AG04449 (cell line): ENCODE measurements at places on chromosomes 12 and 14.

GRCh38 chr14:43369710-43370564 lies 1137.1 kb downstream of the FSCB start:
- no peak for DNase-seq

- DNase-seq, result no peak
Measured at GRCh38 chr14:71163842-71164629, 256.8 kb downstream of the PCNX1 start.

- DNase-seq, result no peak
Measured at GRCh38 chr12:78863482-78864402, 832 bp upstream of the SYT1 start.

DNA sequence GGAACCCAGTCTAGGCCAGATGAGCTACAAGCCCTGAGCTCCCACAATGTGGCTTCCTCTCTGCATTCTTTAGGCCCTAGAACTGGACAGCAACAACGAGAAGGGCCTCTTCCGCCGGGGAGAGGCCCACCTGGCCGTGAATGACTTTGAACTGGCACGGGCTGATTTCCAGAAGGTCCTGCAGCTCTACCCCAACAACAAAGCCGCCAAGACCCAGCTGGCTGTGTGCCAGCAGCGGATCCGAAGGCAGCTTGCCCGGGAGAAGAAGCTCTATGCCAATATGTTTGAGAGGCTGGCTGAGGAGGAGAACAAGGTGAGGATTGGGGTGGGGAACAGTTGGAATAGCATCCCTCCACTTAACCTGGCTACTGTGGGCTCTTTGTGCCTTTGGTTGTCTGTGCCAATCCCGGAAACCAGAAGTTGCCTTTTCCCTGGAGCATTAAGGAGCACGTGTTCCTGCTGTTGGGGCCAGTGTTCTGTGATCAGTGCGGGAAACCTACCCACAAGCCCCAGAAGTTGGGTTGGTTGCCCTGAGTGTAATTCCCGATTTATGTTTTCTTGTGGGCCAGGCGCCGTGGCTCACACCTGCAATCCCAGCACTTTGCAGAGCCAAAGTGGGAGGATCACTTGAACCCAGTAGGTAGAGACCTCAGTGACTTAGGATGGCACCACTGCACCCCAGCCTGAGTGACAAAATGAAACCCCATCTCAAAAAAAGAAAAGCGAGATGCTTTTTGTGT lies 6.4 kb downstream of the FKBP4 start:
- DNase-seq, result no peak

DNA sequence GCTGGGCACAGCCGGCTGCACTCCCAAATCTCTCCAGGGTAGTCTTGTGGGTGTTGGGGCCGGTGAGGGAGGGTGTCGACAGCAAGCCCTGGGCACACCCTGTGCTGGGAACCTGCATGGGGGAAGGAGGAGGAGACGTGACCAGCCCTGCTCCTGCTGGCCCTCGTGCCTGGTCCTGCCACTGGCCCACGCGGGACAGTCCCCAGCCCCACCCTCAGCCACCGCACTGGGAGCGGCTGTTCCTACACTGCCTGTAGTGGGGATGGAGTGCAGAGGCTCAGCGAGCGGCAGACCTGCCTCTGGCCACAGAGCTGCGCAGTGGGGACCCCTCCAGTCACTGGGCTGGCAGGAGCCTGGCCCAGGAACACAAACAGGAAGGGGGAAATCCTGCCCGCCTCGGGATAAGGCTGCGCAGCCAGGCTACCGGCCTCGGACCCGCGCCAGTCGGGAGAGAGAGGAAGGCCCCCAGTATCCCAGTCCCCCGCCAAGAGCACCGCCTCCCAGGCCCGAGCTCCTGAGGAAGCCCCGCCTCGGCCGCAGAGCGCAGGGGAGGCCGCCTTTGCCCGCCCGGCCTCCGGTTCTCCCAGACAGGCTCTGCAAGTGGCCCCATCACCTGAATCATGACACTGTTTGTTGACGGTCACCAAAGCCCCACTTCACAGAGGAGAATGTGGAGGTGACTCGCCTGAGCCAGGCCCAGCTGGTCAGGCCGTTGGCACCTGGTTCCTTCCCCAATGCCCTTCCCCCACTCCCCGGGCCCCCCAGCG lies 10.6 kb downstream of the AHNAK2 start:
- DNase-seq, result no peak

GRCh38 chr12:57764662-57765002 lies 2.2 kb downstream of the CYP27B1 start:
- DNase-seq, result no peak

DNA sequence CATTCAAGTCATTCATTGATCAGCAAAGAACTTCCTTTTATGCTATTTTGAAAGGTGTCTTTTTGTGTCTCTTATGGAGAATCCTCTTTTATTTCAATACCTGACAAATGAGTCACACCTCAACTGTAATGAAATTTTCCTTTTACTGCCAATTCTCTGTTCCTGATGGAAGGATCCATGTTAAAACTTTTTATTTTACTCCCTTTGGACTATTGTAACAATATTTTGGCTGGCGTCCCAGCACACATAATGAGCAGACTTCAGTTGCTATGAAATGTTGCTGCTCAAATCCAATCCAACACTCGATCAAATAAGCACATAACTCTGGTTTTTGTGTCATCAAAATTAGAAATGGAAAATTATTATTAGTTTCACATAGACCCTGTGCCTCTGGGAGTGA lies 21.9 kb upstream of the SLC15A5 start:
- DNase-seq, result no peak

- DNase-seq, result no peak
Measured at GRCh38 chr12:18971932-18972331, 157.6 kb upstream of the PLEKHA5 start.

GRCh38 chr12:86290615-86291014 lies 34.4 kb upstream of the MGAT4C start:
- no peak for DNase-seq

GRCh38 chr14:43116341-43116740 lies 1390.7 kb downstream of the FSCB start:
- DNase-seq, result no peak

DNA sequence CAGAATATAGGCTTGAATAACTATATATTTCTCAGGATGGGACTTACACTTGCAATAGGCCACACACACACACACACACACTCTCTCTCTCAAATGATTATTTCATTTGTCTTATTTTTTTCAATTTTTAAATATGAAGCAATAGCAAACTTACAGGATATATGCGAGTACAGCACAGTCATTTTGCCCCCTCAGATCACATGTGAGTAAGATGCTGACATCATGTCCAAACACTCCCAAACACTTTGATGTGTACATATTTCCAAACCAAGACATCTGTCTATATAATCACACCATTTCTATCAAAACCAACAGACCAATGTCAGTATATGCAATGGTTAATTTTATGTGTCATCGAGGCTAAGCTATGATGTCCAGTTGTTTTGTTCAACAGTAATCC lies 1535.9 kb upstream of the FLRT2 start:
- DNase-seq, result no peak

- no peak for DNase-seq
Measured at GRCh38 chr12:53267306-53267998, 647 bp upstream of the ESPL1 start.

DNA sequence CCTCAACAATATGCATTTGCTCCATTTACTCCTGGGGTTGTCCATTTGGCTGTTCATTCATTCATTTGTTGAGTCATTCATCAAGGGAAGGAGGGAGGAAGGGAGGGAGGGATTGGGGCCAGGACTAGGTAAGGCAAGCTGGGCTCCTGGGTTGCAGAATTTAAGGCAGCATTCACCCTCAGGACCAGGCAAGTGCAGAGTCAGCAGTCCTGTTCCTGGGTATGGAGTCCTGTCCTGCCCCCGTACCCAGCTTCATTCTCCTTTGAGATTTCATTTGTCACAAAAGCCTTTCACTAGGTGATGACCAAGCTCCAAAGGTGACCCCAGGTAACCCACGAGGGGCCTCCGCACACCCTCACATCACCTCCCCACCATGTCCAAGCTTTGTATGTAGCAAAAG lies 178.1 kb downstream of the CHST11 start:
- DNase-seq, result no peak

GRCh38 chr14:93103392-93104080 lies 12.2 kb downstream of the ITPK1 start:
- no peak for DNase-seq

DNA sequence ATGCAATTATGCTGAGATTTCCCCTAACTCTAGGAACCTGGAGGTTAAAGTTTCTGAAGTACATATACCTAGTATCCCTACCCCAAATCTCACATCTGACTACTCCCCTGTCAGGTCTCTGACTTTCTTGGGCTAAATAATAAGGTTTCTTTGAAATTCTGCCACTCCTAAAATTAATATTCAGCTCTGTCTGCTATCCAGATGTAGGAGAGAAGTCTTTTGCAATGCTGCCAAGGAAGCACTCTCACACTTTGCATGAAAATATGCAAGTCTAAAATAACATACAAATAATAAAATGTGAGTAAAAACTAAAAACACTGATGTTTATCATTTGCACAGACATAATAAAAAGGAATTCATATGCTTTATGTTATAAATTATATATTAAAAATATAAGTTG lies 196.9 kb upstream of the LRFN5 start:
- DNase-seq, result no peak

DNA sequence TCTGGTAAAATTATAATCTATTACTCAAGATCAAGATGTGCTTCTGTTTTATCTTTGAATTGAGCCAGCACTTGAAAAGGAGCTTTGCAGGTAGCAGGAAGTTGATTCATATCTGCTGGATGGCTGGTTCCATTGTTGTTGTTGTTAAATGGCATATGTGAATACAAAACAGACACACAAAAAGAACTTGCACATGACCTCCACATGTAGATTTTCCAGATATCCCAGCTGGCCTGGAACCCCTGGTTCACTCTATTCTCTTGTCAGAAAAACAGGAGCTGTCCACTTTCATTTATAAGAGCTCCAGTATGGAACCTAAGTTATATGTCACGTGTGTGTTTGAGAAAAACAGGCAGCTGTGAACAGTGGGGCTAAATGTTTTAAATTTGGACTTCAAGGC lies 273.9 kb downstream of the TMEM132D start:
- no peak for DNase-seq

- no peak for DNase-seq
Measured at GRCh38 chr12:101107032-101107763, 102.8 kb downstream of the SLC5A8 start.
